Effector memory CD4-positive, alpha-beta T cell (primary cell): ENCODE measurements at places on chromosomes 16 and 17.

GRCh38 chr16:89351645-89352044 is 134.1 kb downstream of the ZNF778 start:
- DNase-seq = no peak

- no peak for DNase-seq
Measured at GRCh38 chr16:72977127-72977526, 70.8 kb downstream of the ZFHX3 start.

DNA sequence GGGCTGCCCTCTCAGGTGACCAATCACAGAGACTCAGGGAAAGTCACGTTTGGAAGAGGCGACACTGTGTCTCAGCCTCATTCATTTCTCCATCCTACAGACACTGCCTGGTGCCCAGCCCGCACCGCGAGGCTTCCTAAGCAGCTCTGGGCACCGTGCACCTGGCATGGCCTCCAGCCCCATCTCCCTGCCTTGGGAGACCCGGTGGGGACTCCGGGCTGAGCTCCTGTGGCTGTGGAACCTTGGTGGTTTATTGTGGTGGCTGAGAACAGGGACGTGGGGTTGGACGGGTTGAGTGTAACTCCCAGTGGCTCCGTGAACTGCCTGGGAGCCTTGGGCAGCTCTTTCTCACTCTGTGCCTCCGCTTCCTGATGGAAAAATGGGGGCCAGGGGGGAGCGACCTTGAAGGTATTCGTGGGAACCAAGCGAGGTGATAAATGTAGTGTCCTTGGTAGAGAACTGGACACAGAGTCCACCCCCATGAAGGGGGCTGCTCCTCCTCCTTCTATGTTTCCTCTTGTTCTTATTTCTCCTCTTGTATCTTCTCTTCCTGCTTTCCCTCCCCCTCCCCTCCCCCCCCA is 215.4 kb downstream of the SEC14L1 start:
- no peak for DNase-seq

GRCh38 chr17:2137342-2138098 is 82.6 kb downstream of the HIC1 start:
- DNase-seq = no peak

- DNase-seq = no peak
Measured at GRCh38 chr17:74194682-74195081, 8.8 kb upstream of the RPL38 start.

- no peak for DNase-seq
Measured at GRCh38 chr16:28146536-28146935, 65.2 kb downstream of the XPO6 start.

DNA sequence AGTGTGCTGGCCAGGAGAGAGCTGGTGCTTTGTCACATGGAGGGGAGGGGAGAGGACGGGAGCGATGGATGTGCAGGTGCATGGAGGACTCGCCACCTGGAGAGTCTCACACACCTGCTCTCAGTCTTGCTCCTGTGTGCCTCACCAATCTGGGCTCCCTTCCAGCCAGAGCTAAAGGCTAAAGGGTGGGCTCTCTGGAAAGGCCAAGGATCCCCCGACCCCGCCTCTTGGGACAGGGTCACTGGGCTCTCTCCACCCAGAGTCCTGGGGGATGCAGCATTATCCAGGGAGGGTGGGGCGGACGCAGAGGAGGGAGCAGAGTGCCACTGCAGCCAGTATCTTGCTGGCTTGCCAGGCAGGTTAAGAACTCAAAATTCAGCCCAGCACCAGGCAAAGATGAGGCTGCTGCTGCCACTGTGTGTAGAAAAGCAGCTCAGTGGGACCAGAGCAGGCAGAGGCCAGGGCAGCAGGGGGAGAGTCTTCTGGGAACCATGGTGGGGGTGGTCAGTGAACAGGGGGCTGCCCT is 5.4 kb upstream of the STAT5B start:
- no peak for DNase-seq

DNA sequence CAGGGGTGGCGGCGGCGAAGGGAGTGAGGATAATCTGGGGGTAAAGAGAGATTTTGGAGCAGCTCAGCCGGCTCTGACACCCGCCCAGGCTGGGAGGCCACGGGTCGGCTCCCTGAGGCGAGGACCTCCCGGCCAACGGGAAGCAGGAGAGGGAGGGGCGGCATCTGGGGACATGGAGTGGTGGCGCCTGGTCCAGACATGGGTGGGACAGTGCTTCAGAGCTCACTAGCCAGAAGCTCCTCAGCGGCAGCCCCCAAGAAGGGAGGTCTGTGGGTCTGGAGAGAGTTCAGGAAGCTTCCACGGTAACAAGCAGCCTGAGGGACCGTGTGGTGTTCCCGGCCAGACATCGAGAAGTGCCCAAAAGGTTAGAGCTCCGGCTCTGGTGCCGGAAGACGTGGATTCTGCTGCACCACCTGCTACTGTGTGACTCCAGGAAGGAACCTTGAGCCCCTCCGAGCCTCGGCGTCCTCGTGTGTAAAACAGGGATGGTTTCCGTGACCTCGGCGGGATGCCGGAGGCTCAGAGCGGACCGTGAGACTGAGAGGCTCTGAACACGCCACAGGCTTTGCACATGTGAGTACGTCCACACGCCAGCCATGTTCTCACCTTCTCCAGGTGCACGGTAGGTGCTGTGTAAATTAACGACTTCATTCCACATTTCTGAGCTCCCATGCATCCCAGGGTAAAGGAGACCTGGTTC is 56.9 kb downstream of the TIMM22 start:
- DNase-seq = no peak

GRCh38 chr17:3723556-3724377 is at the start of gene HASPIN:
Gene HASPIN, plus strand, starts transcription at chr17:3723903. Its CDS starts 33 bp downstream, at chr17:3723936.
- DNase-seq = peak; percentile 86

DNA sequence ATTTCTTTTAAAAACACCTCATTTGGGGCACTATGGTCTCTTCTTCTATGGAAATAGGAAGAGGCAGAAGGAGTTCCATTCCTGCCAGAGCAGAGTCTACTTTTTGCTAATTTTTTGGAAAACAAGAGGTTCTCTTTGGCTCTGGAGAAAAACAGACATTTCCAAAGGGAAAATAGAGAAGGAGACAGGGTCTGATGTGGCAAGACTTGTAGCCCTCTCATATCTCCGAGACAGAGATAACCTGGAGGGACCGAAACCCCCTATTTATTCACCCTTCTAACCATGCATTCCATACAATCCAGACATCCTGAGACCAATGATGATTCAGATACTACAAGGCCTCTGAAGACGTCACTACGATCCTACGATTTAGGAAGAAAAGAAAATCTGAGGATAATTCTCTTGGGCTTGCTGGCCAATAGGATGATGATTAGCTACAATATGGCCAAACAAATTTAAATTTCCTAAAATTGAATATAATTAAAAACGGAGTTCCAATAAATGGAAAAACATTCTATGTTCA is 70.2 kb downstream of the HIC1 start:
- no peak for DNase-seq

GRCh38 chr17:42895185-42895555 is 5.4 kb upstream of the G6PC1 start:
- DNase-seq = no peak

GRCh38 chr17:63294776-63295175 is 151.3 kb downstream of the CYB561 start:
- DNase-seq = no peak

GRCh38 chr17:15490634-15491261 is 23.3 kb upstream of the CDRT4 start:
- no peak for DNase-seq

- DNase-seq = no peak
Measured at GRCh38 chr16:21611198-21611555, 11.8 kb downstream of the METTL9 start.

- no peak for DNase-seq
Measured at GRCh38 chr16:66487580-66488275, 60.6 kb downstream of the BEAN1 start.

DNA sequence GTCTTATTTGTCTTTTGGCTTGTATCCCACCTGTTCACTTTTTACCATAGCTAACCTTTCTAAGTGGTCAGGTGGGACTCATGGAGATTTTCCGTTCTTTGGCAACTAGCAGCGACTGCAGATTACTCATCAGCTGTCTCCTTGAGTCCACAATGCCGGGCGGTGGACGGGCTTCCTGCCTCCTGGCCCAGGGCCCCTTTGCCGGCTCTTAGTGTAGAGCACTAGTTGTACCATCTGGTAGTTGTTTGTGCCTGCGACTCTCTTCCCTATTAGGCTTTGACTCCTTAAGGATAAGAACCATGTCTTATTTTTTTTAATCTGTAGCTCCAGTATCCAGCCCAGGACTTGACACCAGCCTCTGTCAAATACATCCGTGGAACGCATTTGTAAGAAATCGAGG is 399.9 kb downstream of the WWOX start:
- no peak for DNase-seq

DNA sequence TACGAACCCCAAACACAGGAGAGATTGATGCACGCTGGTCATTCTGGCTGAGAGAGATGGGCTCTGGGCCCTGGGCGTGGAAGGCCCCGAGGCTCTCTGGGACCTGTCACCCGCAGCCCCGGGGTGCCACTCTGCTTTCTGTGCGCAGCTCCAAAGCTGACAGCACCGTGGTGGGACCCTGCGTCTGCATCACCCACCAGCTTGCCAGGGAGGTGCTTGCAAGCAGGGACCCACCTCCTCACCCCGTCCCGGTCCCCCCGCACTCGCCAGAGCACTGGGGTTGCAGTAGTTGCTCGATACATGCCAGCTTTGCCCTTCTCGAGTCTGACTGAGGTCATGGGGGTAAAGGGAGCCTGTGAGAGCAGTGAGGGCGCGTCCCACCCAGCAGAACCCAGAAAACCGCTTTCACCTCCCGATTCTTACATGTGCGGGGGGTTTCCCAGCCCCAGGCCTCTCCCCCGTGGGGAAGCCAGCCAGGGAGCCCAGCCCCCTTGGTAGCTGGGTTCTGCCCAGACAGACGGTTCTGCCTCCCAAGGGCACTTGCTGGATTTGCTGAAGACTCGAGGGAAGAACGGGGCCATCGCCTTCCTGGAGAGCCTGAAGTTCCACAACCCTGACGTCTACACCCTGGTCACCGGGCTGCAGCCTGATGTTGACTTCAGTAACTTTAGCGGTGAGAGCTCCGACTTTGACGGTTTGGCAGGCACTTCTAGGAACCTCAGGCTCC is 12.5 kb downstream of the CARD14 start:
- no peak for DNase-seq

- DNase-seq = no peak
Measured at GRCh38 chr16:59210955-59211541, 476.9 kb upstream of the GOT2 start.

GRCh38 chr16:88879788-88880055 is 13.3 kb upstream of the PABPN1L start:
- no peak for DNase-seq

DNA sequence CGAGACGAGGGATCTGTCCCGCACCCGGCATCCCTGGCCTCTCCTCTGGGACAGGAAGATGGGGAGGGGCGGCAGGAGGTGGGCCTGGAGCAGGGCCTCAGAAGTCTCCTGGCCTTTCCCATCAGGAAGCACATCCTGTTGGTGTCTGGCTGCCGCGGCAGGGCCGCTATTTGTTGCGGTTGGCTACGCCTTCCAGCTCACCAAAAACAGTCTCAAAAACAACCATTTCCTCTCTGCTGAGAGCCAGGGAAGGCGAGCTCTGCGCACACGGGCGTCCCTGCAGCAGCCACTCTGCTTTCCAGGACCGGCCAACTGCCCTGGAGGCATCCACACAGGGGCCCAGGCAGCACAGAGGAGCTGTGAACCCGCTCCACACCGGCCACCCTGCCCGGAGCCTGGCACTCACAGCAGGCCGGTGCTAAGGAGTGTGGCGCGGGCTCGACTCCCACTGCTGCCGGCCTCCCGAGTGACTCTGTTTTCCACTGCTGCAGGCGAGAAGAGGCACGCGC is at the start of gene TMEM204:
Gene TMEM204, plus strand, starts transcription at position 224 of the 509 bp plus-strand sequence. CDS start 610 bp downstream, outside the sequence.
- DNase-seq = no peak

DNA sequence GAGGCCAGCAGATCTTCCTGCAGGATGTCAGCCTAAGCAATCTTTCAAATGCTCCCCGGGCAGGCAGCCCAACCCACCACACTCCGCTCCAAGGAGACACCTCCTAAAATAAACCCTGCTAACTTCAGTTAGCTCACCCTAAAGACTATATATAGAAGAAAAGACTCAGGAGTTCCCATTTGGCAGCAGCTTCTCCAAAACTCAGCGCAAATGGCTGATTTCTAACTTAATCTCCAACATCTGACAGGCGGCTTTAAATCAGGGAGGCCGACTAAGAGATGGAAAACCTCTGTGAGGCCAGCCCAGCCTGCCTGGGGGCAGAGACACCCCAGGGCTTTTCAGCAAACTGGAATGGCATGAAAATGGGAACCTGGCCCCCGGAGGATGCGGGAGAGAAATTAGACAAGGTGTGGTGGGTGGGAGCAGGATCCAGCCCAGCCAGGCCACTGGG is 91.6 kb downstream of the XYLT1 start:
- no peak for DNase-seq

- DNase-seq = no peak
Measured at GRCh38 chr17:70295731-70296130, 126.4 kb downstream of the KCNJ2 start.

DNA sequence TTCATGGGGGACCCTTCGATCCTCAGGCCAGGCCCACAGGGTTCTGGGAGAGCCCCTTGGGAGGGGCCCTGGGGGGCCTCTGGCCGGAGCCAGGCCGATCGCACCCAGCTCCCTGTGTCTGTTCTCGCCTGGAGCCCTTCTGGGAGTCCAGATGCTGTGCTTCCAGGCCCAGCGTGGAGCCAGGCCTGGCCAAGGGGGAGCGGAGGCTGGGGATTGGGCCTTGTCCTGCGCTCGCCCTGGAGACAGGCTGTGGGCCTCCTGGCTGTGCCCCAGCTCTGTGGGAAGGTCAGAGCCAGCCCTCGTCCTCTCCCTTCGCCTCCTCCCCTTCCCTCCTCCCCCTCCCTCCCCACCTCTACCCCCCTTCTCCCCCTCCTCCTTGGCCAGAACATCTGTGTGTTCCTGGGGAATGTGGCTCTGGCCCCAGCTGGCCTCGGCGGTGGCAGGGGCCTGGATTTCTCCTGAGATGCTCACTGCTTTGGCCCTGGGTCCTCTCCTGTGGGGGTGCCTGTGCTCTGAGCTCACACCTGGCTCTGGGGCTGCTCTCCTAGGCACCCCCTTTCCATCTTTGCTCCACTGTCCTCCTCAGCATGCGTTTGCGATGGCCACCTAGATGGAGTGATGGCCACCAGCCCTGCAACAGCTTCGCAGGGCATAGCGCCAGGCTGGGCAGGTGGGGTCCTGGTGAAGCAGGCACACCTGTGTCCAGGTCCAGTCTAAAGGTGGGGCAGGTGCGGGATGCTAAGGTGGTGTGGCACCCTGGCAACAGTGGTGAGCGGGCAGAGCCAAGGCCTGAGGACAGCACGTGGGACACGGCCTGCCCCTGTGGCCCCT is 90.6 kb upstream of the CIBAR2 start:
- DNase-seq = no peak

DNA sequence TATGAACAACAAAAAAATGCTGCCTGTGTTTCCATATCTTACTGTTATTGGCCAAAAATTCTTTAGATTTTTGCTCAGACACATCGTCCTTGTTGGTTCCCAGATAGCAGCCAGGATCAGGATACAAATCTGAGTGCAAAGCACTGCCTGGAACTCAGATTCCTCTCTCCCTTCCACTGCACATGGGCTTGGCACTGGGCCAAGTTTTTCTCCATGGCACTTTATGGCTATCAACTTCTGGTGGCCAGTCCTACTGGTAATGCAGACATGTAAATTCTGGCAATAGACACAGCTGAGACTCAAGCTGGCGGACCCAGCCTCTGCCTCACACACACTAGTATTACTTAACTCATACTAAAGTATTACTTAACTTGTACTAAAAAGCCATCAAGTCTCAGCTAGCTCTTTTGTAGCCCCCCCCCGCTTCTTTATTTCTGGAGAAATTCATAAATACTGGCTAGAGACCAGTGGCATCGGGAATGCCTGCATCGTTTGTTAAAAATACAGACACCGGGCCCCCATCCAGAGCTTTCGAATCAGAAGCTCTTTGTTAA is 181.2 kb upstream of the COX10 start:
- no peak for DNase-seq
